ENCODE measurements at places on chromosomes 11 and 22. TPM values are rescaled to one million over a fixed set of nuclear protein-coding genes. Genes with fewer than 3 reads are reported as not detected.

DNA sequence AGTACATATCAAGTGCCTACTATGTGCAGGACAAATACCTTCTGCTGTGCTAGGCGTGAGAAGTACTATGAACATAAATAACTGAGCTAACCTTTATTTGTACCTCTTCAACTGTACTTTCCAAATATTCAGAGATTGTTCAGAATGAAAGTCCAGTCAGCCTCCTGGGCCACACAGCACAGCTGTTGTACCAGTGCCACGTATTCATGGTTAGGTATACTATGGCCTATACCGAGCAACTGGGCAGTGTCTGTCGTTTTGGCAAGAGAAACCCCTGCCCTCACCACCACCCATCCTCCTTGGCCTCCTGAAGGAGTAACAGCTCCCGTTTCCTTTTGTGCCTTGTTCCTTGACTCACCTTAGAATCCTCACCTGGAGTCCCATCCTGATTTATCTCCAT, 53.0 kb downstream of the RASSF10 start:
- H3K4me3 ChIP-seq: no peak overlapping the region
- H3K36me3 ChIP-seq: no peaks in the 10 kb centered on the region
- DNase-seq: no peak
- H3K27me3 ChIP-seq: no peaks in the 10 kb centered on the region
- H3K27ac ChIP-seq: no peak overlapping the region

GRCh38 chr11:15072551-15073143, 746 bp upstream of the CALCB start:
- H3K27me3 ChIP-seq: peaks cover 30% of the 10 kb centered on the region
- peaks cover 12% of the 10 kb centered on the region for H3K4me1 ChIP-seq
- H3K4me3 ChIP-seq: no peak overlapping the region
- no peak overlapping the region for H3K27ac ChIP-seq
- H3K36me3 ChIP-seq: no peaks in the 10 kb centered on the region
- no peak for DNase-seq

CRYAB gene
- 0.69 TPM for total RNA-seq

- no peak overlapping the region for H3K27ac ChIP-seq
- DNase-seq: no peak
- no peak overlapping the region for H3K4me3 ChIP-seq
- H3K4me1 ChIP-seq: no peaks in the 10 kb centered on the region
These were observed 244.1 kb downstream of the MN1 start for GRCh38 chr22:27557286-27558008.

AASDHPPT gene
- total RNA-seq: 43.7 TPM

GRCh38 chr11:57205041-57205641, 23.4 kb downstream of the LRRC55 start:
- H3K27ac ChIP-seq: no peak overlapping the region
- peaks cover 1% of the 10 kb centered on the region for H3K27me3 ChIP-seq

GRCh38 chr22:29125844-29126243, 53.0 kb downstream of the KREMEN1 start:
- no peaks in the 10 kb centered on the region for H3K27me3 ChIP-seq
- DNase-seq: no peak
- H3K27ac ChIP-seq: no peak overlapping the region

- H3K4me3 ChIP-seq: no peak overlapping the region
- DNase-seq: no peak
- no peaks in the 10 kb centered on the region for H3K27me3 ChIP-seq
- no peak overlapping the region for H3K27ac ChIP-seq
These were observed 30.2 kb downstream of the PPARA start for GRCh38 chr22:46180370-46181137.

- no peak for DNase-seq
- H3K4me3 ChIP-seq: no peak overlapping the region
- H3K36me3 ChIP-seq: no peaks in the 10 kb centered on the region
- H3K27ac ChIP-seq: no peak overlapping the region
These were observed 26.5 kb downstream of the SGSM3 start for GRCh38 chr22:40396882-40397281.

SCUBE2 gene
- total RNA-seq: not detected

MIOX gene
- 1.2 TPM for total RNA-seq

USP2 gene
- 7.2 TPM for total RNA-seq

- H3K27me3 ChIP-seq: no peaks in the 10 kb centered on the region
- peak; percentile 43 for DNase-seq
- no peaks in the 10 kb centered on the region for H3K36me3 ChIP-seq
- no peak overlapping the region for H3K27ac ChIP-seq
- H3K4me3 ChIP-seq: no peak overlapping the region
These were observed 42.6 kb upstream of the OLFML1 start for GRCh38 chr11:7442588-7443215.

- H3K27ac ChIP-seq: no peak overlapping the region
- no peaks in the 10 kb centered on the region for H3K27me3 ChIP-seq
- no peak overlapping the region for H3K4me3 ChIP-seq
- no peak for DNase-seq
- no peaks in the 10 kb centered on the region for H3K4me1 ChIP-seq
These were observed 311.4 kb downstream of the DYNC2H1 start for GRCh38 chr11:103420593-103420992.

OSBP2 gene
- total RNA-seq: 7.7 TPM

- H3K4me1 ChIP-seq: no peaks in the 10 kb centered on the region
- no peaks in the 10 kb centered on the region for H3K36me3 ChIP-seq
- H3K4me3 ChIP-seq: no peak overlapping the region
- DNase-seq: no peak
These were observed 29.0 kb downstream of the CSNK2A3 start for GRCh38 chr11:11324090-11324489.

GRCh38 chr11:32575070-32575469, 8.6 kb upstream of the EIF3M start:
- DNase-seq: no peak
- H3K4me1 ChIP-seq: 0 out of 2 replicates have a peak, but pooled peaks cover 8% of the 10 kb centered on the region
- H3K27ac ChIP-seq: no peak overlapping the region
- H3K36me3 ChIP-seq: no peaks in the 10 kb centered on the region

DNA sequence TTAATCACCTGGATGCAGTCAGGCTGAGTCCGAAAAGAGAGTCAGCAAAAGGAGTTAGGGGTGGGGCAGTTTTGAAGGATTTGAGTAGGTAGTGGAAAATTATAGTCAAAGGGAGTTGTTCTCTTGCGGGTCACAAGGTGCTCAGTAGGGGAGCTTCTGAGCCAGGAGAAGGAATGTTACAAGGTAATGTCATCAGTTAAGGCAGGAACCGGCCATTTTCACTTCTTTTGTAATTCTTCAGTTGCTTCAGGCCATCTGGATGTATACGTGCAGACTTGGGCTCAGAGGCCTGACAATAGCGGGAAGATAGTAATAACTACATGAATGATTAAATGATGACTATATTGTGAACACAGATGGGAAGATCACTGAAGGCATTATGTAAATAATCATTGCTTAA, 6.2 kb downstream of the SC5D start:
- H3K27ac ChIP-seq: no peak overlapping the region
- H3K36me3 ChIP-seq: no peaks in the 10 kb centered on the region
- no peaks in the 10 kb centered on the region for H3K27me3 ChIP-seq
- H3K4me3 ChIP-seq: no peak overlapping the region
- DNase-seq: no peak
- peaks cover 52% of the 10 kb centered on the region for H3K4me1 ChIP-seq

GRCh38 chr11:110029714-110030113, 63.5 kb upstream of the ZC3H12C start:
- H3K36me3 ChIP-seq: no peaks in the 10 kb centered on the region
- no peak overlapping the region for H3K27ac ChIP-seq
- peaks cover 8% of the 10 kb centered on the region for H3K4me1 ChIP-seq
- H3K27me3 ChIP-seq: no peaks in the 10 kb centered on the region

- H3K4me3 ChIP-seq: no peak overlapping the region
- DNase-seq: peak; percentile 24
- peaks cover 48% of the 10 kb centered on the region for H3K27me3 ChIP-seq
- H3K4me1 ChIP-seq: 0 out of 2 replicates have a peak, but pooled peaks cover 3% of the 10 kb centered on the region
These were observed 19.9 kb upstream of the MUC5B start for GRCh38 chr11:1202776-1203504.

DNA sequence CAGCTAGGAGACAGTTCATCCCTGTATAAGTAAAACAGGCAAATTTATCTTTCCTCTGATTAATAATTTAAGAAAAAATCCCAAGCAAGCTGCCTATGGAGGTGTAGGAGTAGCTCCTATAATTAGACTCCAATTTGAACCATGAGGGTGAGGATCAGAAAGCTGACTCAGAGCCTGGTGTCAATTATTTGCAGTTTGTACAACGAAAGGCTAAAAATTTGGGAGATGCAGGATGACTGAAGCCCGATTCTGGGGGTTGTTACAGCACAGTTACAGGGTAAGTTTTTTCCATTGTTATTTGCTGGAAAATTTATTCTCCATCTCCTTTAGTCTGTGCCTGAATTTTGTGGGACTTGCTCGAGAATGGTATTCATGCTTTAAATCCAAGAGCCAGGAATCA, 359.4 kb upstream of the CCDC90B start:
- H3K27ac ChIP-seq: no peak overlapping the region
- H3K27me3 ChIP-seq: no peaks in the 10 kb centered on the region
- H3K36me3 ChIP-seq: no peaks in the 10 kb centered on the region
- peaks cover 19% of the 10 kb centered on the region for H3K4me1 ChIP-seq

DNA sequence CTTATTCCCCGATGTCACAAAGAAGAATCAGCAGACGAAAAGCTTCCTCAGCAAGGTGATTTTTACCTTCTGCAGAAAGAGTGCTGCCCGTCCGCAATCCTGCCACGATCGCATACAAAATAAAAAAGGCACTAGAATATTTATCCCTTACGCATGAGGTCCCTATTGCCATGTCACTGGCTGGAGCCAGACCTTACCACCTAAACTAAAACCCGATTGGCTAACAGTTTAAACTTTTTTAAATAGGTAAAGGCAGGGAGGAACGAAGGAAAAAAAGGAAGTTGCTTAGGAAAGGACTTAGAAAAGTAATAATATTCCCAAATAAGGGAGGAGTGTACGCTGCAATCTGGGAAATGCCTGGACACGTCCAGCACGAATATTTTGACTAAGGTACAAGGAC, 21.2 kb upstream of the ALDH3B2 start:
- no peak overlapping the region for H3K27ac ChIP-seq
- H3K36me3 ChIP-seq: no peaks in the 10 kb centered on the region
- H3K4me3 ChIP-seq: no peak overlapping the region
- no peaks in the 10 kb centered on the region for H3K27me3 ChIP-seq
- peaks cover 22% of the 10 kb centered on the region for H3K4me1 ChIP-seq

- peak overlapping the region; percentile 33 for H3K4me3 ChIP-seq
- no peak overlapping the region for H3K27ac ChIP-seq
- DNase-seq: peak; percentile 30
- peaks cover 23% of the 10 kb centered on the region for H3K4me1 ChIP-seq
- no peaks in the 10 kb centered on the region for H3K36me3 ChIP-seq
- H3K27me3 ChIP-seq: no peaks in the 10 kb centered on the region
These were observed 19.2 kb upstream of the PLET1 start for GRCh38 chr11:112279901-112280267.

NXPE1 gene
- total RNA-seq: not detected

GPR83 gene
- total RNA-seq: 0.10 TPM

DNA sequence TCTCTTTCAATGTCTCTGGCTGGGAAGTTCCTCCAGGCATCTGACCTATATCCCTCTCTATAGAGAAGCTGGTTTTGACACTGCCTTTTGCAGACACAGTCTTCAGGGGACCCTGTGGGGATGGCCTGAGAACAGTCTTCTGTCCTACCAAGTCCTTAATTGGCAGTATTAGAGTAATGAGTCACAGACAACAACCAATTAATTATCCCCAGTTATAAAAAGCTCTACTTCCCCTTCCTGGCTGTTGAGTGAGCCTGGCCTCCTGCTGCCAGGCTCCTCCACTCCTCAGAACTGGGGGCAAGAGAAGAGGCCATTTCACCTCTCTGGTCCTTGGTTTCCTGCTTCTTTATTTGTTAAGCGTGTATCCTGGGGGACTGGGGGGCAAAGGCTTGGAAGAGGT, 41.2 kb upstream of the KLHL35 start:
- no peak overlapping the region for H3K27ac ChIP-seq
- no peak overlapping the region for H3K4me3 ChIP-seq
- DNase-seq: no peak
- peaks cover 83% of the 10 kb centered on the region for H3K36me3 ChIP-seq
- no peaks in the 10 kb centered on the region for H3K27me3 ChIP-seq

DNA sequence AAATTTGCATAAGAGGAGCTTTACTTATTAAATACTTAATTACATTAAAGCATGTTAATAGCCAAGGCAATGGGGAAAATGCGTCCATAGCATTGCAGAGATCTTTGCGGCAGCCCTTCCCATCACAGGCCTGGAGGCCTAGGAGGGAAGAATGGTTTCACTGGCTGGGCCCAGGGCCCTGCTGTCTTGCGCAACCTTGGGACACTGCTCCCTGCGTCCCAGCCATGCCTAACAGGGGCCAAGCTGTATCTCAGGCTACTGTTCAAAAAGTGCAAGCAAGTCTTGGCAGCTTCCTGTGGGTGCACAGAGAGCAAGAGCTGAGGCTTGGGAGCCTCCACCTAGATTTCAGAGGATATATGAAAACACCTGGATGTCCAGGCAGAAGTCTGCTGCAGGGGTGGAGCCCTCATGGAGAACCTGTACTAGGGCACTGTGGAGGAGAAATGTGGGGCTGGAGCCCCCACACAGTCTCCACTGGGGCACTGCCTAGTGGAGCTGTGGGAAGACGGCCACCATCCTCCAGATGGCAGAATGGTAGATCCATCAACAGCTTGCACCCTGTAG, 46.0 kb downstream of the THAP12 start:
- H3K27me3 ChIP-seq: no peaks in the 10 kb centered on the region
- H3K36me3 ChIP-seq: no peaks in the 10 kb centered on the region
- H3K27ac ChIP-seq: no peak overlapping the region
- peaks cover 9% of the 10 kb centered on the region for H3K4me1 ChIP-seq

GRCh38 chr11:11409224-11409623, 56.2 kb upstream of the CSNK2A3 start:
- H3K36me3 ChIP-seq: no peaks in the 10 kb centered on the region
- H3K27ac ChIP-seq: no peak overlapping the region
- no peak for DNase-seq
- no peaks in the 10 kb centered on the region for H3K4me1 ChIP-seq
- H3K27me3 ChIP-seq: peaks cover 36% of the 10 kb centered on the region

GRCh38 chr22:26985931-26986782, 328.8 kb downstream of the MIAT start:
- no peaks in the 10 kb centered on the region for H3K27me3 ChIP-seq
- H3K4me1 ChIP-seq: no peaks in the 10 kb centered on the region
- DNase-seq: no peak
- H3K27ac ChIP-seq: no peak overlapping the region
- H3K4me3 ChIP-seq: no peak overlapping the region

DNA sequence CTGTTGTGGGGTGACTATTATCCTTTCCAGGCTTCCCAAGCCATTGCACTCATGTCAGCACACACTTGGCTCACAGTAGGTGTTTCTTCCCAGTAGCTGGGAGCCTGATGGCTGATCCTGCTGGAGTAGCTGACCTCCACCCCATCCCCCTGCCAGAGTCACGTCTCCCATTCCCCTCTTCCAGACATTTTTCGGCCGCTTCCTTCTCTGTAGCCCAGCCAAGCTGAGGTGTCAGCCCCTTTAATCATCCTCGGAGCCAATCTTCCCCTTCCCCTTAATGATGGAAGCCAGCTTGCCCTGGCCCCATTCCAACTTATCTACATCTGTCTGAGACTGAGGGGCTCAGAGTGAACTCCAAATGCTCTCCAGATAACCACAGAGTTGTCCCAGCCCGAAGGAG, 550.7 kb downstream of the MN1 start:
- no peak overlapping the region for H3K4me3 ChIP-seq
- H3K27ac ChIP-seq: no peak overlapping the region
- H3K4me1 ChIP-seq: no peaks in the 10 kb centered on the region
- DNase-seq: no peak

RIN1 gene
- 4.1 TPM for total RNA-seq

OR52H1 gene
- total RNA-seq: not detected

PGA5 gene
- total RNA-seq: not detected

- no peak for DNase-seq
- no peaks in the 10 kb centered on the region for H3K36me3 ChIP-seq
- no peak overlapping the region for H3K27ac ChIP-seq
- H3K4me1 ChIP-seq: peaks cover 18% of the 10 kb centered on the region
- H3K4me3 ChIP-seq: no peak overlapping the region
These were observed 2.6 kb downstream of the HTR3B start for GRCh38 chr11:113907152-113907551.

Measured in HepG2 (cell line).